Endothelial cell (in vitro differentiated cells): ENCODE measurements at places on chromosomes 5 and 9.
A peak's percentile ranks its signal among the peaks of the same experiment; 100 is the strongest.

- no peaks in the 10 kb centered on the region for H3K36me3 ChIP-seq
- H3K27ac ChIP-seq, result peak overlapping the region; percentile 42
- peak; percentile 72 for DNase-seq
- peak overlapping the region; percentile 92 for H3K4me3 ChIP-seq
- H3K4me1 ChIP-seq, result no peaks in the 10 kb centered on the region
These were observed 1.3 kb upstream of the PHPT1 start for GRCh38 chr9:136847826-136848392.

- no peaks in the 10 kb centered on the region for H3K36me3 ChIP-seq
- peaks cover 20% of the 10 kb centered on the region for H3K4me1 ChIP-seq
- H3K27me3 ChIP-seq, result no peaks in the 10 kb centered on the region
- H3K27ac ChIP-seq, result peak overlapping the region; percentile 82
- no peak overlapping the region for H3K4me3 ChIP-seq
These were observed 323.9 kb downstream of the TMEM161B start for GRCh38 chr5:87944553-87945285.

GRCh38 chr9:130041648-130042405 is 1.2 kb downstream of the FNBP1 start:
- peaks cover 42% of the 10 kb centered on the region for H3K4me1 ChIP-seq
- DNase-seq, result peak; percentile 44
- peaks cover 14% of the 10 kb centered on the region for H3K27me3 ChIP-seq
- H3K27ac ChIP-seq, result peak overlapping the region; percentile 94
- peaks cover 5% of the 10 kb centered on the region for H3K36me3 ChIP-seq
- peak overlapping the region; percentile 100 for H3K4me3 ChIP-seq

DNA sequence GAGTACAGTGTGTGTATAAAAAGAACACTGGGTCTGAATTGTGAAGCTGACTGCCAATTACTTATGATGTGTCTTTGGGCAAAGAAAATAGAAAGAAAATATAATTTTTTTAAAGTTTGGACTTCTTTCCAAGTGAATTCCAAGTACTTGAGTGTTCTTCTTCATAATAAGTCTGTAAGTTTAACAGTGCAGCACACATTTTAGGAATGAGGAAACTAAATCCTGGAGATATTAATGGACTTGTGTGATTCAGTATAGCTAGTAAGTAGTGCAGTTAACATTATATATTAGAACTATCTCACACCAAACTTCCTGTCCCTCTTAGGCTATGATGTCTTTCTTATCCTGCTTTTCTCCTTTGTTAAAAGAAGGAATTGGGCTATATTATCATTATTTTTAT is 1953.8 kb downstream of the MAT2B start:
- DNase-seq, result no peak
- no peak overlapping the region for H3K27ac ChIP-seq
- no peak overlapping the region for H3K4me3 ChIP-seq
- H3K36me3 ChIP-seq, result no peaks in the 10 kb centered on the region

DNA sequence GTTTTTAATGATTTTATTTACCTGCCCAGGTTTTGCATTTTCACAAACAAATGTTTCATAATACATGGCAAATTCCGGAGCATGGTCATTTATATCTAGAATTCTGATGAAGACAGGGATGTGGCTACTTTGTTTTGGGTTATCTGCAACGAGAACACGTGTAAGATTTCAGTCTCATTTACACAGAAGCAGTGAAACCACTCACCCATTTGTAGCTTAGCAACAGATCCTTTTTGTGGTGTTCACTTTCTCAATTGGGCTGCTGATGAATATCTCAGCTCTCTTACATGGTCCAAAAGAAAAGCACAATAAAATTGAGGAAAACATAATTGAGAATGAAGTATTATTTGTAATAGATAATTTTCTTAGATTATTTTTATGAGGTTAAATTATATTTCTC is 148.6 kb downstream of the CDH9 start:
- no peak overlapping the region for H3K27ac ChIP-seq
- DNase-seq, result no peak
- H3K36me3 ChIP-seq, result no peaks in the 10 kb centered on the region
- H3K4me1 ChIP-seq, result no peaks in the 10 kb centered on the region
- no peak overlapping the region for H3K4me3 ChIP-seq
- H3K27me3 ChIP-seq, result no peaks in the 10 kb centered on the region

DNA sequence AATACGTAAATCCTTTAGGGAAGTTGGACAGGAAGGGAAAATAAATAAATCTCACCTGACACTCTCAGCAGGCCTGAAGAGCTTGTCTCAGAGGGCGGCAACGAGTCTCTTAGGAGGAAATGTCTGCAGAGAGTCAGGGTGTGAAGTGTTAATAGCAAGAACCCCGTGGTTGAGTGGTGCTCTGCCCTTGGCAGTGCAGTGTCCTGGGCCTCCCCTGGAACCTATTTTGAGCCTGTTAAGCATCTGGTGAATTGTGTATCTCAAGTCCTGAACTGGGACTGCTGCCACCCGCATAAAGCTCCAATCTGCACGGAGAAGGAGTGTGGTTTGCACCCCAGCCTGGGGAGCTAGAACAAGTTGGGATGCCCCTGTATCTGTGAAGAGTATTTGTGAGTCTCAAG is 211.8 kb downstream of the GOLPH3 start:
- DNase-seq, result no peak
- H3K4me1 ChIP-seq, result peaks cover 26% of the 10 kb centered on the region
- H3K27me3 ChIP-seq, result peaks cover 13% of the 10 kb centered on the region
- H3K27ac ChIP-seq, result no peak overlapping the region

- H3K4me1 ChIP-seq, result no peaks in the 10 kb centered on the region
- H3K27me3 ChIP-seq, result peaks cover 1% of the 10 kb centered on the region
- no peak overlapping the region for H3K4me3 ChIP-seq
- H3K36me3 ChIP-seq, result no peaks in the 10 kb centered on the region
- H3K27ac ChIP-seq, result no peak overlapping the region
These were observed 41.1 kb downstream of the ISOC1 start for GRCh38 chr5:129135633-129136032.

DNA sequence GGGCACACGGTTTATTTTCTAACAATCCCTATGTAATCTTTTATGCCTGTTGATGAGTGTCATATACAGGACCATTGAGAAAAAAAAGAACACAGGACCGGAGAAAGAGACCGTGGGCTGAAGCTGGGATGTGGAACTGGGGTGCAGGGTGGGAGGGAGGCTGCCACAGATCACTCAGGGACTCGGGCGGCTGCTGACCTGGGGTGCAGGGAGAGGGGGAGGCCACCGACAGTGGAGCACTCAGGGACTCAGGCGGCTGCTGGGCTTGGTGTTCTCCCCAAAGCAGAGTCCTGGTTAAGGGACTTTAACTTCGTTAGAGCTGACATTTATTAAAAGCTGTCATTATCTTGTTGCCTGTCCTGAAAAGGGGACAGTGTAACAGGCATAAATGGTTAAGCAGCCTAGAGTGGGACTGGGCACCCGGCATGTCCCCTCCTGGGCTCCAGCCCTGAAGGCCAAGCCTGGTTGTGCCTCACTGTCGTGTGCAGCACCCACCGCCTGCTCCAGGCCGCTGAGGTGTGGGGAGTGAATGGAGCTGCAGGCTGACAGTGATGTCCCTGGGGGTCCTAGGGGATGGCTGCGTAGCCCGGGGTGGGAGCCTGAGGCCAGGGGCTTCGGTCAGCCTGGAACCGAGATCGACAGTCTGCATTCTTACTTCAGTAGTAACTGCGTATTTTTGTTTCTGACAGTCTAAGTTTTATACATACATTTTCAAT is 14.0 kb downstream of the NDUFS6 start:
- DNase-seq, result no peak
- peaks cover 8% of the 10 kb centered on the region for H3K27me3 ChIP-seq
- peaks cover 47% of the 10 kb centered on the region for H3K36me3 ChIP-seq
- no peaks in the 10 kb centered on the region for H3K4me1 ChIP-seq
- H3K27ac ChIP-seq, result no peak overlapping the region
- no peak overlapping the region for H3K4me3 ChIP-seq

- no peak for DNase-seq
- peaks cover 8% of the 10 kb centered on the region for H3K27me3 ChIP-seq
- peaks cover 13% of the 10 kb centered on the region for H3K4me1 ChIP-seq
- H3K27ac ChIP-seq, result no peak overlapping the region
- no peak overlapping the region for H3K4me3 ChIP-seq
These were observed 54.8 kb upstream of the COL15A1 start for GRCh38 chr9:98888801-98889421.

DNA sequence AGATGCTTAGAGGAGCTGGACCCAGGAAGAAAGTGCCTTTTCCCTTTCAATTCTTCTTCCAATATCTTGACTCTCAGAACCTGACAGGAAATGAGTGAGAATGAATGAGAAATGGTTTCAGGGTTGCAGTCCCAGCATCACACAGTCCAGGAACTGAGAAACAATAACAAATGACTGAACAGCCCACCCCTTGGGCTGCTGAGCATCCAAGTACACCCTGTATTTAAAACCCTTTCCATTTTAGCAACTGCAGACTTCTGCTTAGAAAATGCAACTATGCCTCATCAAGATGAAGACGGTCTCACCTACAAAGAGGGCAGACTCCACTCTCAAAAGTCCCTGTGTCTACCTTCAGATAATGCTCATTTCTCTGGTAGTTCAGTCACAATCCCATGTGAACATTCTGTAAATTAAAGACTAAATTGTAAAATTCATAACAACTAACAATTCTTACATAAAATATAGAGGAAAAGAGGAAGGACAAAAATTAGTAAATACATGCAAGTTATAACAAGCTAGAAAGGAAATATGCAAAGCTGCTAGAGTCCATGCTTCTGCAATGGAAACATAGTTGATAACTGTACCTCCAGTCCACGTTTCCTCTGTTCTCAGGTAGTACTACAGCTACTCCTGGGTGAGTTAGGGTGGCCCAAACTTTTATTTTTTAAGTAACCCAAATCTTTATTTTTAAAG is 316.5 kb downstream of the ICE1 start:
- H3K27me3 ChIP-seq, result peaks cover 3% of the 10 kb centered on the region
- H3K4me3 ChIP-seq, result no peak overlapping the region
- no peaks in the 10 kb centered on the region for H3K36me3 ChIP-seq
- DNase-seq, result no peak
- H3K27ac ChIP-seq, result no peak overlapping the region

DNA sequence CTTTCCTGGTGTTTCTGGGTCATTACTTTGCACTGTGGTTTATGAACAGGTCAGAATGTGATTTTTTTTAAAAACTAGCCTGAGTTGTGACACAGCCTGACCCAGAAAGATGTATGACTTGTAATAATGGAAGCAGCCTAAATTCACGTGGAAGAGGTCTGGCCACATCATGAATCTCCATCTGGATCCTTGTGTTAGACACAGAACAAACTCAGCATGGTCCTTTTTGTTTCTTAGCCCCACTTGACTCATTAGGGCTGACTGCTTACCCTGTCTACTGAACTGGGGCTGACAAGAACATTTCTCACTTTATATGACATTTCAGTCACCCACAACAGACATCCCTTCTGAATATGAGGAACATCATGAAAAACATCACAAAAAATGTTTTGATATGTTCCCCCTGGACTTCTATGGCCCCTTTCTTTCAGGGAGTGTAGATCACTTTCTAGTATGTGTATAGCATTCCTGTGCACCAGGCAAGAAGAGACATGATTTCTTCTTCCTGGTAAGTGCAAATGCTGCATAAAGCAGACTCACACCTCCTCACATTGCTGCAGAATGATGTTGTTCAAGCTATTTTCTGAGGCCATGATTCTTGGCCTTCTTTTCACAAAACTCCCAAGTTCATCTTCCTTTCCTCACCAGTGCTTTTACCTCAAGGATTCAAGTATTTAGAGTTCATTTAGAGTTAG is 52.3 kb downstream of the ZNF622 start:
- H3K4me1 ChIP-seq, result no peaks in the 10 kb centered on the region
- DNase-seq, result no peak
- no peak overlapping the region for H3K4me3 ChIP-seq

GRCh38 chr9:18675332-18675731 is 201.4 kb downstream of the ADAMTSL1 start:
- no peaks in the 10 kb centered on the region for H3K36me3 ChIP-seq
- H3K4me3 ChIP-seq, result no peak overlapping the region
- no peak for DNase-seq
- H3K27me3 ChIP-seq, result no peaks in the 10 kb centered on the region
